Putamen (tissue), 1 donor: ENCODE measurements at places on chromosomes 13 and 19.

GRCh38 chr19:54380897-54381296 is 16.2 kb upstream of the LAIR1 start:
- no peak for DNase-seq

GRCh38 chr19:9903336-9903735 is 33.0 kb downstream of the OLFM2 start:
- DNase-seq = no peak

- no peak for DNase-seq
Observed at GRCh38 chr19:8262431-8262830, 45.7 kb downstream of the CD320 start.

GRCh38 chr19:48194041-48194843 is 23.8 kb downstream of the ZSWIM9 start:
- DNase-seq = no peak

- DNase-seq = peak; percentile 67
Observed at GRCh38 chr19:2607712-2608601, 94.5 kb downstream of the GNG7 start.

DNA sequence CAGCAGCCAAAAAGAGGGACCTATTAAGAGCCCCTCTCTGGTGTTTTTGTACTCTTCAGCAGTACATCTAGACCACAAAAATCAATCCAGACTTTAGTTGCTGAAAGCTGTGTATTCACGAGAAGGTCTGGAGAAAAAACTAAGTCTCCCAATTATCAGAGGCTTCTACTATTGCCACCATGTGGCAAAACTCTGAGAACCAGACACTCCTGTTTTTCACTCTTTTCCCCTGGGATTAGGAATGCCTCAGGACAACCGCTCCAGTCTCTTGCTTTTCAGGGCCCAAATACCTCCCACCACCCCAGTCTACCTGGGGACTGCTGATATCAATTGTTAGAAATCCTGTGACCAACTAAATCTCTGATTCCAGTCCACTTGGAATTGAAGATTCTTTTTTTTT is 30.1 kb upstream of the OBI1 start:
- DNase-seq = no peak
